ENCODE measurements at places on chromosomes 13 and 19. TPM values are rescaled to one million over a fixed set of nuclear protein-coding genes. Genes with fewer than 3 reads are reported as not detected.
A peak's percentile ranks its signal among the peaks of the same experiment; 100 is the strongest.

- no peaks in the 10 kb centered on the region for H3K27me3 ChIP-seq
- H3K4me3 ChIP-seq, result no peak overlapping the region
- H3K4me1 ChIP-seq, result no peaks in the 10 kb centered on the region
- no peak for DNase-seq
Measured at GRCh38 chr19:45408830-45409556, 2.5 kb downstream of the POLR1G start.

DNA sequence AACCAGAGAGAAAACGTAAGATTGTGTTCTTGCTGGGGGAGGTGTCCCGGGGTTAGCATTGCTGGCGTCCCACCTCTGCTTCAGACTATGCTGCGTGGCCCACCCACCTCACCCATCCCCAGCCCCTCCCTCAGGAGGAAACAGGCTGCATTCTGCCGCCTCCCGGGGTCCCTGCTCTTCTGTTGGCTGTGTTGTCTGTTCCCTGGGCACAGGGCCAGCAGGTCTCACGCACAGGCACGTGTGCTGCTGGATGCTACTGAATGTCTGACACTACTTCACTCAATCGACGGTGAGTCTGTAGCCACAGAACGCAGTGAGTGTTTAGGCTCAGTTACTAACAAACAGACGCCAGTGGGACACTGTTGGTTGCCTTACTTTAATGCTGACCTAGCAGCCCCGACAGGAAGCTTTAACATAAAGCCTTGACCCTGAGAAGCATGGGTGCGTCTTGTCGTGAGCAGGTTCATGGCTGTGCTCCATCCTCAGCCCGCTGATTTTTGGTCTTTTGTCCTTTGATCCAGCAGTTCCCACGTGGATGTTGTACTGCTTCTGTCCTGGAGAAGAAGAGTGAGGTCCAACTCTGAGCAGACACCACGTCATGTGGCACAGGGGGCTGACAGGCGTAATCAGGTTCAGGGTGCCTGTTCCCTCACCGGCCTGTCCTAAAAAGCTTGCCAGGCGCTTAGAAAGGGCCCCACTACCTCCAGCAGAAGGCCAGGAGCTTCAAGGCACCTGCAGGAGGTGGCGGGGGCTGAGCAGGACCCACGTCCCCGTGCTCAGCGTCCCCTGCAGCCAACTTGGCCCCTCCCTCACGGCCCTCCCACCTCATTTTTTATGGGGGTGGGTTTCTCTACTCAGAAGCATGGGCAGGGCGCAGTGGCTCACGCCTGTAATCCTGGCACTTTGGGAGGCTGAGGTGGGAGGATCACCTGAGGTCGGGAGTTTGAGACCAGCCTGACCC lies 26.0 kb downstream of the NAXD start:
- peaks cover 66% of the 10 kb centered on the region for H3K36me3 ChIP-seq
- H3K4me3 ChIP-seq, result no peak overlapping the region
- H3K27me3 ChIP-seq, result no peaks in the 10 kb centered on the region
- H3K27ac ChIP-seq, result peak overlapping the region; percentile 62

LMTK3 gene
- total RNA-seq, result 1.6 TPM

- no peak overlapping the region for H3K27ac ChIP-seq
- H3K27me3 ChIP-seq, result no peaks in the 10 kb centered on the region
- peaks cover 70% of the 10 kb centered on the region for H3K36me3 ChIP-seq
- H3K4me1 ChIP-seq, result no peaks in the 10 kb centered on the region
- H3K4me3 ChIP-seq, result no peak overlapping the region
- no peak for DNase-seq
Measured at GRCh38 chr13:52665325-52665724, 12.7 kb downstream of the SUGT1 start.

DNA sequence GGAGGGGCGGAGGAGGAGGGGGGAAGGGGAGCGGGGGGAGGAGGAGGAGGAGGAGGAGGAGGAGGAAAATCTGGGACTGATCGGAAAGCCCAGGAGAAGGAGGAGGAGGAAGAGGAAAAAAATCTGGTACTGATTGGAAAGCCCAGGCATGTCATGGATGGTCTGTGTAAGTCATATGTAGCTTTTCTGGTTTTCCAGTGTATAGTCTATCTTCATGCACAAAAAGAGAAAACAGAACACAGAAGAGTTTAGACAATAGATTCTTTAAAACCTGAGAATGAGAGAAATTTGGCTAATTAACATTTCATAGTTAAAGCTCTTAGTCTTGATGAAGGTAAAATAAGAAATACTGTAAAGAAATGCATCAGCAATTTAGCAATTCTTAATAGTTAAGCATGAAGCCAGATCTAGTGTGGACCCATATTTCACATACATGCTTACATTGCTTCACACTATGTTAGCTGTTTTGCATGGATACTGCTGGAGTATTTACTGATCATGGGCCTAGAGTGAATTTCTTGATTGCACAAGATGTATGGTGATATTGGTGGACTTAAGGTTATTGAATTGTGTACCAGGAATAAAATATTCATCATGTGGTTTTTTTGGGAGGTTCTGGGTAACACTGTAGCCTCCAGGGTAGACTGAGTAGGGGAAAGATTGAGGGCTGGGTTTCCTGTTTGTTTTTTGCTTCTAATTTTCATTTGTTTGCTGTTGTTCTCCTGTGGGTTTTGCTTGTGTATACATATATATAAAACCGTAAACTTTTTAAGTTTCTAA lies 41.4 kb downstream of the SUCLA2 start:
- H3K36me3 ChIP-seq, result peaks cover 34% of the 10 kb centered on the region
- no peaks in the 10 kb centered on the region for H3K27me3 ChIP-seq
- H3K4me3 ChIP-seq, result no peak overlapping the region
- H3K4me1 ChIP-seq, result no peaks in the 10 kb centered on the region
- no peak overlapping the region for H3K27ac ChIP-seq

DNA sequence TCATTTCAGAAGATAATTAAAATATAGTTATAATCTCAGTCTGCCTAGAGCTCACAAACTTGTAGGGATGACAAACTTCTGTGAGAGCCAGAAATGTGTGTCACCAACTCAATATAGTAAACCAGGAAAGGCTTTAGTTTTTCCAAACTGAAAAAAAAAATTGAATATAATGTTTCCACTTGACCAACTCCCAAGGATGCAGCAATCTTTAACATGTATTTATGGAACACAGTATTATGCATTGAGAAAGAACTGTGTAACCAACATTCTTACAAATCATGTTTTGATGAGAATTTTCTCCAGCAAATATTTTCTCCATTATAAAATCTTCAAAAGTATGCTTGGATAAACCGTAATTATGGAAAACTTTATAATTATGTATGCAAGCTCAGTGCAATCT lies 50.1 kb upstream of the KLF12 start:
- H3K36me3 ChIP-seq, result no peaks in the 10 kb centered on the region
- no peaks in the 10 kb centered on the region for H3K27me3 ChIP-seq
- DNase-seq, result no peak
- H3K27ac ChIP-seq, result no peak overlapping the region

DNA sequence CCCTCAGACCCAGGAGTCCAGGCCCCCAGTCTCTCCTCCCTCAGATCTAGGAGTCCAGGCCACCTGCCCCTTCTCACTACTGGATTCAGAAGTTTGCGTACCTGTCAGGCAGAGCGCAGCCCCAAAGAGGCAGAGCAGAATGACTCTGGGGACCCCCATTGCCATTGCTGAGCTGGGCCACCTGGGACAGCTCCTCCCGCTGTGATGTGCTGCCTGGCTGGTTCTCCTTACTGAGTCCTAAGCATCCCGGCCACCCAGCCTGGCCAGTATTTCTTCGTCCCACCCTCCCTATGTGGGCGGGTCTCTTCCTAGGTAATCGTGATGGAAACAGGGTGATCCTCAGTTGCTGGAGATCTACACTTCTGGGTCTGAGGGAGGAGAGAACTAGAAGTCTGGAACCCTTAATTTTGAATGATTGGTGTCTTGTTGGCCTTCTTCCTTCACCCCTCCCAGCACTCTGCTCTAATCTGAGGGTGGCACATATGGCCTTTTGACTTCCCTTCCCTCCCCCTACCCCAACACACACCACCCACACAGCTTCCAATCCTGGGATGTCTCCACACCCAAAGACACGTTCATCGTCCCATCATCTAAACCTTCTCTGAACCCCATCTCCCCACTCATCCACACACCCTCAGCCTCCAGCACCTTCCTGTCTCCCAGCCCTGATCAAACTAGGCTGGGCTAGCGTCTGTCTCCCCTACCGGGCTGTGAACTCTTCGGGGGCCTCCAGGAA lies at the start of gene LYPD5:
TSS of gene LYPD5 (minus strand) at position 232 of the 736 bp plus-strand sequence. CDS start at position 165, 67 bp downstream.
- no peaks in the 10 kb centered on the region for H3K4me1 ChIP-seq
- H3K27me3 ChIP-seq, result no peaks in the 10 kb centered on the region
- no peak within 1 kb of the TSS for H3K4me3 ChIP-seq

DNA sequence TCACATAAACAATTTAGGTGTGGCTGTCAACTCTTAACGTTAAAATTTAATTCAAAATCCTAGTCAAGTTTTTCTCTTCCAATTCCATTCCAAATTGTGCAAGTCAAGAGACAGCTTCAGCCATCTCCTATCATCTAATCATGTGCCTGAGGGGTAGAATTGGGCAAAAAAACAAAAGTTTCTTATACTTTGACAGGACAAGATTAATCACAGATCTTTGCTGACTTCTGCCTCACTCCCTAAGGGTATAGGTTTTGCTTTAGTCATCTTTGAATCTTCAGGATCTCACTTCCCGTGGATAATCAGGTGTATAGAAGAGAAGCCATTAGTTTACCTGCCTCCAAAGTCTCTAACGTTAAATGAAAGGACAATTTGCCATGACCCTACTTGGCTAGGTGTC lies 24.6 kb downstream of the RNF17 start:
- H3K36me3 ChIP-seq, result no peaks in the 10 kb centered on the region
- no peak overlapping the region for H3K4me3 ChIP-seq
- H3K27me3 ChIP-seq, result no peaks in the 10 kb centered on the region
- H3K27ac ChIP-seq, result no peak overlapping the region
- no peak for DNase-seq

DNA sequence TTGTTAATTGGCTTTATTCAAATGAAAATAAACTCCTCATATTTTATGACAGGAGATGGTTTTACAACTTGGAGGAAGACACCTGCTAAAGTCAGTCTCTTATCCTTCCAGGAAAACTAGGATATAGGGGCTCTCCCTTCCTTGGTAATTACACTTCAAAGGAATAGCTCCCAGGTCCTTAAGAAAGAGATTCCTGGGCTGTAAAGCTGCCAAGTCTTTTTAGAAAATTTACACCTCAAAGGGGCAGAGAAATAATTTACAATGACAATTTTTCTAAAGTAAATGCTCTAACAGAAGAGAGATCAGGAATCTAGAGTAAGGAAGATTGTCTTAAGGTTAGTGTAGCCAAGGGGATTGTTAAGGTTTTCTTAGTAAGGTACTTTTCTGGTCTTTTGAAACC lies 1359.0 kb downstream of the OLFM4 start:
- no peaks in the 10 kb centered on the region for H3K4me1 ChIP-seq
- H3K36me3 ChIP-seq, result no peaks in the 10 kb centered on the region
- DNase-seq, result no peak
- H3K27me3 ChIP-seq, result no peaks in the 10 kb centered on the region
- no peak overlapping the region for H3K4me3 ChIP-seq

- no peaks in the 10 kb centered on the region for H3K27me3 ChIP-seq
- H3K27ac ChIP-seq, result no peak overlapping the region
- DNase-seq, result no peak
- H3K4me3 ChIP-seq, result no peak overlapping the region
- no peaks in the 10 kb centered on the region for H3K4me1 ChIP-seq
- H3K36me3 ChIP-seq, result no peaks in the 10 kb centered on the region
Measured at GRCh38 chr13:33730147-33730546, 87.8 kb upstream of the RFC3 start.

RASGRP4 gene
- 1.1 TPM for total RNA-seq

DNA sequence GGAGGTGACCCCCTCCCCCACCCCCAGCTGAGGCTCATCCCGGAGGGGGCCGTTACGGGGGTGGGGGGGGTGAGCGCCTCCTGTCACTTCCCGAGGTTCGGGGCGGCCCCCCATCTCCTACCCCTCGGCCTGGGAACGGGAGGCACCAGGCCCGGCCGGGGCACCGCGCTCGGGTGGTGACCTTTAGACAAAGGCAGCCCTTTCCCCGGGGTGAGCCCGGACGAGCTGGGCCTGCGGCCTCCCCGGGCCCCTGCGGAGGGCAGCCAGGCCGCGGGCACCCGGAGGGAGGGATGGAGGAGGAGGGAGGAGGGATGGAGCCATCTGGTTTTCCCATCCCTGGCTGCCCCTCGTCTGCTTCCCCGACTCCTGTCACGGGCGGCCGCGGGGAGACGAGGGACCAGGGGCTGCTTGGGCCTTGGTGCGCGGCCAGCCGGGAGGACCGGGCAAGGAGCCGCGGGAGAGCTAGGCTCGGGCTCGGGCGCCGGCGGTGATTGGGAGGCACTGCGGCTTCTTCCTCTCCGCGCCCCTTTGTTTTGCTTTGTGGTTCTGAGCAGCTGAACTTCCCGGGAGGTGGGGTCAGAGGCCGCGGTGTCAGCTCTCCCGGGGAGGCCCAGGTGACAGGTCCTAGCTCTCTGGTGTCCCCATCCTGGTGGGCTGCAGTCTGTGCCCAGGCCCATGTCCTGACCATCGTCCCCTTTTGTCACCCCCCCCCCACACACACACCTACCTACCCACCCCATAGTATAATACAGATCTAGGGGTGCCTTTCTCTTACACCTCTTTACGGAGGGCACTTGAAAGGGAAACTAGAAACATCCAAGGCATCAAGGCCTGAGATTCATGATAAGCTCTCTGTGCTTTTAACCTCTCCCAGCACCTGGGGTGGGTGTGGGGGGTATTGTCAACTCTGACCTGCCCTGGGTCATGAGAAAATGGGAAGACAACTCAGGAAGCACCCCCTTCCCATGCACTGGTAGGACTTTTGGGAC lies 1.3 kb downstream of the BICRA start:
- H3K36me3 ChIP-seq, result no peaks in the 10 kb centered on the region
- H3K27ac ChIP-seq, result peak overlapping the region; percentile 95
- no peak for DNase-seq
- peak overlapping the region; percentile 82 for H3K4me3 ChIP-seq

KLF1 gene
- 0.26 TPM for total RNA-seq

COG6 gene
- total RNA-seq, result 23.2 TPM

DNA sequence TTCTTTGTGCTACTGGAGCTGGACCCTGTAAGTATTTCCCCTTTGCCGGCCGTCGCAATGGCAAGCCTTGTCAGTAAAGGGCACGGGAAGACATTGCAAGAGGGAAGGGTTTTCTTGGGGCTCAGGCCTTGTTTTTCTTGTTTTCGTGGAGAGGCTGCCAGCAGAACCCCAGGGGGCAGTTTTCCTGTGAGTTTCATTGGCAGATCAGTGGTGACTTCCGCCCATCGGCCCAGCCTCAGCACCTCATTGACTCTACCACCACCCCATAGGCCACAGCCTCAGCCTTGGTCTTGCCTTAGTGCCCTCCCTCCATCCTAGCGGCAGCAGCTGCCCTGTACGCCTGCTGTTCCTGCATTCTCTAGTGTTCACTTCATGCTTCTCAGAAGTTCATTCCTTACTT lies 61.5 kb downstream of the GJA3 start:
- H3K4me1 ChIP-seq, result peaks cover 9% of the 10 kb centered on the region
- no peak for DNase-seq
- no peak overlapping the region for H3K27ac ChIP-seq
- no peak overlapping the region for H3K4me3 ChIP-seq
- H3K36me3 ChIP-seq, result no peaks in the 10 kb centered on the region

NBEA gene
- total RNA-seq, result 24.7 TPM

WDR62 gene
- 10.6 TPM for total RNA-seq

GRCh38 chr19:16836115-16837034 lies 7.2 kb downstream of the SIN3B start:
- H3K36me3 ChIP-seq, result peaks cover 65% of the 10 kb centered on the region
- H3K27me3 ChIP-seq, result no peaks in the 10 kb centered on the region
- H3K27ac ChIP-seq, result no peak overlapping the region
- no peak for DNase-seq
- no peak overlapping the region for H3K4me3 ChIP-seq

GRCh38 chr19:39007096-39007495 lies 25.3 kb downstream of the FBXO27 start:
- H3K4me3 ChIP-seq, result no peak overlapping the region
- H3K27me3 ChIP-seq, result no peaks in the 10 kb centered on the region
- H3K27ac ChIP-seq, result no peak overlapping the region
- no peak for DNase-seq
- no peaks in the 10 kb centered on the region for H3K4me1 ChIP-seq

Data from right atrium auricular region (tissue), 2 donors.